Upper lobe of right lung (tissue), 1 donor: ENCODE measurements at places on chromosomes 6 and 20. TPM values are rescaled to one million over a fixed set of nuclear protein-coding genes. Genes with fewer than 3 reads are reported as not detected.

DNA sequence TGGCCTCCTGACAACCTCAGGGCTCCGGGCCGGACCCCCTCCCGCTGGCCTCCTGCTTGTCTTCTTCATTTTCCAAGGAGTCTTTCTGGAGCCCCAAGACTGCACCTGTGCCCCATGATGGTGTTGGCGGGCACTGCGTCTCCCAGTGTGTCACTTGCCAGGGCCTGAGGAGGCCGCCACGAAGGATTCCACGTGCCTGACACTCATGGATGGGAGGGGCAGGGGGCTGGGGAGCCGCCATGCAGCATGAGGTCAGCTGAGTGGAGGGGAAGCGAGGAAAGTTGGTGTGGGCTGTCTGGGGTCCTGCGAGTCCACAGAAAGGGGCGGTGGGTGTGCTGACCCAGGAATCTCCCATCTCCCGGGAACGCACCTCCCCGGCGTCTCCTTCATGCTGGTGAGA is 165.7 kb downstream of the SMOC2 start:
- no peak for DNase-seq

The MLIP gene
- total RNA-seq = 0.20 TPM

- no peak for DNase-seq
Measured at GRCh38 chr20:57613481-57613921, 6.7 kb downstream of the ZBP1 start.

DNA sequence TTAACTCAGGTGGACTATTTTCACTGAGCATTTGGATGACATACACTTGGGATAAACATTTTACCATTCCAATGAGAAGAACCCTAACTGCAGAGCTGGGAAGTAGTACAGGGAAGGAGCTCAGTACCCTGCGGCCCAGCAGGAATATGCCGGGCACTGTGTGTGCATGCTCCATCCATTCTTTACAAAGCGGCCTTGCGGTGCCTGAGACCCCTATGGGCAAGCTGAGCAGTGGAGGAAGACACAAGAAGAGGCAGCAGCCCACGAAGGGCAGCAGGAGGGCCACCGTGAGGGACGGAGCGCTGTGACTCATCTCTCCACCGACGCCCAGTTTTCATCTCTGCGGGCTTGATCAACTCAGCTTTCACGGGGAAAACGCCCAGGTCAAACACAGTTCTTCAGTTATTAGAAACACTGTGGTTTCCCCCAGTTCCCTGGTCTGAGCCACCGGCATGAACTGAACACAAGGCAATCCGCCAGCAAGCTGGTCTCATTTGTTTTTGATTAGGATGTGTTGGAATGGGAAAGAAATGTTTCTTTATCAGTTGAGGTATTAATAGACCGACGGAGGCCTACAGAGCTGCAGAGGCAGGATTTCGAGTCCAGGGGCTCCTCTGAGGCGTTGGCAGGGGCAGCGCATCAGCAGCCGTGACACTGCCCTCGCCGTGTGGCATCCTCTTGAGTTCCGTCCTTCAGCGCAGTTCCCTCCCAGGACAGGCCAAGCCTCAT is 44.9 kb downstream of the IRF4 start:
- DNase-seq = no peak

DNA sequence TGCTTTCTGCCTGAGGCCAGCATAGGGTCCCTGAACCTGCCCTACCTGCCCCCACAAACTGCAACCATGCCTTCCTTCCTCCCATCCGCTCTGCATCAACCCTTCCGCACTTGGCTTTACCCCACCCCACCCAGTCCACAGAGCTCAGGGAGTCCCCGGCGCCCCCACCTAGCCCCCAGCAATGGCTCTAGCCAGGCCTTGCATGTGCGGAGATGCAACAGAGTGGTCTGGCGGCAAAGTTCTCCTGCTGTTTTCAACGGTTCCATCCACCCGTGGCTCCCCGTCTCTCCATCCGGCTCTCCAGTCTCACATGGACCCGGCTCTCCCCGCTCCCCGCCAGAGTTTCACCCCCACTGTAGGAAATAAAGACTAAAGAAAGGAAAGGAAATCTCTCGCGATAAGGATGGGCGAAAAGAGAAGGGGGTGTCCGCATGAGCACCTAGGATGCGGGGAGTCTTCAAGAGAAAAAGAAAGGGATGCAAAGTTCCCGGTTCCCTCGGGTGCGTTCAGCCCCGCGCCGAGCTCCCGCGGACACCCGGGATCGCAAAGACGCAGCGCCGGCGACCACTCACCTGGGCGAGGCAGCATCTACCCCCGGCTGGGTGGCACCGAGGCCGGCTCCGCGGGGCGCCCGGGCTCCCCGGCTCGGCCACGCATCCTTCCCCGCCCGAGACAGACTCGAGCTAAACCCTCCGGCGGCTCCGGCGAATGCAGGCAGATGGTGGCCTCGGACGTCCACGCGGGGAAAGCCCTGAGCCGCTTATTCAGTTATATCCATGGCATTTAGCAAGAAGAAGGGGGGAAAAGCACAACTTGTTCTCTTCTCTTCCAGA is 579 bp downstream of the LRFN2 start:
- DNase-seq = no peak

The GJA10 gene
- not detected for total RNA-seq

GRCh38 chr20:11585752-11586352 is 331.8 kb upstream of the BTBD3 start:
- DNase-seq = no peak

The BCAS1 gene
- total RNA-seq = 0.81 TPM

- no peak for DNase-seq
Measured at GRCh38 chr6:129016844-129017243, 133.9 kb downstream of the LAMA2 start.

- no peak for DNase-seq
Measured at GRCh38 chr20:41245086-41245707, 72.3 kb downstream of the ZHX3 start.

DNA sequence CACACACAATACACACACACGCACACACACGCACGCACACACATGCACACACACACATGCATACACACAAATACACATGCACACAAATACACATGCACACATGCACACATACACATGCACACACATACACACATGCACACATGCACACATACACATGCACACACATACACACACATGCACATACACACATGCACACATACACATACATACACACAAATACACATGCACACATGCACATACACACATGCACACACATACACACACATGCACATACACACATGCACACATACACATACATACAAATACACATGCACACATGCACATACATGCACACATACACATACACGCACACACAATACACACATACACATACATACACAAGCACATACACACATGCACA is 175.4 kb upstream of the RREB1 start:
- DNase-seq = no peak

- DNase-seq = no peak
Measured at GRCh38 chr20:63273059-63273579, 506 bp downstream of the ARFGAP1 start.

The KIF25 gene
- total RNA-seq = 0.96 TPM

The ZC2HC1B gene
- total RNA-seq = not detected

GRCh38 chr6:158353883-158354877 is 41.9 kb downstream of the TULP4 start:
- no peak for DNase-seq

The PPP1R14C gene
- 10.0 TPM for total RNA-seq

- no peak for DNase-seq
Measured at GRCh38 chr6:156866220-156867015, 89.2 kb downstream of the ARID1B start.

DNA sequence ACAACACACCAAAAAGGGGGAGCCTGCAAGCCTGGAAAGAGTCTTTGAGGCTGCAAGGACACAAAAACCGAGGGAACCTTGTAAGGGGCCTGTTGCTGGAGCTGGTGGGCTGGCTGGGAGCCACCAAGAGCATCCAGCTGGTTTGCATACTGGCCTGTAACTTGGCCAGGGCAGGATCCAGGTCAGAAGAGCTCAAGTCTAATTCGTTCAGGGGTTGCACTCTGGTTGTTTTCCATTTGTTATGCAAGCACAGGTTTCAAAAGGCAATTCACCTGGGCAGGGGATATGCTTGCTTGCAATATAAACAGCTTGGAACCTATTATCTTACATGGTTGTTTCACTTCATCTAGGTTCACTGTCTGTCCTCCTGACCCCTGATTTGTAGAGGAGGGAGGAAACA is 98.3 kb upstream of the GCM1 start:
- DNase-seq = no peak

The SIRPB2 gene
- 14.3 TPM for total RNA-seq

The TRIM40 gene
- total RNA-seq = not detected
